ENCODE measurements at places on chromosomes 6 and 20.
A peak's percentile ranks its signal among the peaks of the same experiment; 100 is the strongest.

DNA sequence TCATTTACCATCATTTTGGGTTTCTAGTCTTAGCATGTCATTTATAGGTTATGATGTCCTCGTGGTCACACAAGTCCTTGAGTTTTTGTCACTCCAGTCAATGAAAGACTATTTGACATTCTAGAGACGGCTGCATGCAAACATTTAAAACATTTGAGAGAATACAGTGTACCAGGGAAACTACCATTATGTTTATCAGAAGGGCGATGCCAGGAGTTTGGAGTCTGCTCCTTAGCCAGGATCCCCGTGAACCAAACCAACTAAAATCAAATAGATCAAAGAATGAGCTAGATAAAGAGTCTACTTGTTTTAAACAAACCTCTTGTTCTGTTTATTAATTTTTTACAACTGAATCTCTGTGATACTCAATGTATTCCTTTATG is 122.6 kb downstream of the OLIG3 start:
- DNase-seq: no peak

GRCh38 chr6:50257322-50257721 is 207.6 kb upstream of the DEFB112 start:
- no peak for DNase-seq

DNA sequence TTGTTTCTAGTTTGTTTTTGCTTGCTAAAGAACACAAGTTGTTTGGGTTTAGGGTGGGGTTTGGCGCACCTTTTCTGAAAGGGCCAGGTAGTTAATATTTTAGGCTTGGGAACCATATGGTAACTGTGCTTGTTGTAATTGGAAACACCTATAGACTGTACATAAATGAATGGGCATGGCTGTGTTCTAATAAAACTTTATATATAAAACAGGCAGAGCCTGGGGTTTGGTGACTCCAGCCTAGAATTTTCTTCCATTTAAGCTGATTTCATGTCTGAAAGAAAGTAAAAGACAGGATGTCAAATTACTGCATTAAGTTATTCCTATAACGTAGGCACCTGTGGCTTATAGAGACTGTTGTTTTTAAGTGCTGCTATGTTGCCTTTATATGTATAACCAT is 36.1 kb upstream of the MAPK13 start:
- DNase-seq: no peak

DNA sequence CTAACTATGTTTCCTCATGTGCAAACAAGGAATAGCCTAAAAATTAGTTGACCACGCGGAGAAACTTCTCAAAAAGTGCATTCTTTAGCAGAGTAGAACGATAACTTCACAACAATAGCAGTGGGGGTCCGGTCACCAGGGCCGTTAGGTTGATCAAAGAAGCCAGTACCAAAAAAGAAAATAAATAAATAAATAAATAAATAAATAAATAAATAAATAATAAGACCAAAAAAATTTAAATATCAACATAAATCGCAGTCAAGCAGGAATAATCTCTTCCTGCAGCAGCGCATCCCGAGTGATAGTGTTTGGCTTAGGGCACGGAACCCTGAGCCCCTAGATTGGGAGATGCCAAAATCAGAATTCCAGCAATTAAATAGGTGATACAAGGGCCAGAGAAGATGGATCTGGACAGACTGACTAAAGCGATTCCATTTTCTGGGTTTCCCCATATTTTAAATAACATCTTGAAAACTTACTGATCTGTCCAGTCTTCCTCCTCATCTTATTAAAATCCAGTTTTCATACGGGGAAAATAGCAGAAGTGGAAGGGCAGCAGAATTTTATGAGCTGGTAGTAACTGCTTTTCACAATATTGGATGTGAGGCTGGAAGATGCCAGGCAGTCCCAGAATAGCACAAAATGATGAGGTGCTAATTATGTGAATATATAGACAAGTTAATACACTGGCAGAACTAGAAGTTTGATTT is 4.4 kb upstream of the OLIG3 start:
- no peak for DNase-seq

- DNase-seq: peak; percentile 70
These were observed 235 bp downstream of the MAP7 start for GRCh38 chr6:136550045-136550329.

DNA sequence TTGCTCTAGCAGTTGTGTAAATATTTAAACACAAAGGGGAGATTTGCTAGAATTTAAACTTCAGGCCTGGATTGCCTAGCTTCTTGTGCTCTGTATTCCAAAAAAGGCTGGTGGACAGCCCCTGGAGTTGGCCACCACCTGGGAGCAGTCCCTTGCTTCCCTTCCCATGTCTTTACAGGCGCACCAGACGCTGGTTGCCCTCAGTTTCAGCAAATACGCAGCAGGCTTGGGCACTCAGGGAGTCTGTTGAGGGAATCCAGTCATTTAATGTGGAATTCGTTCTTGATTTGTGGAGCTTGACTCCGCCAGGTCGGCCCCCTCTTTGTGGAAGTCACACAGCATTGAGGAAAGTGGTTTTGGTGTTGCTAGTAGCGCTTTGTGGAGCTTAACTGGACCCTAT is 156.8 kb downstream of the DTNBP1 start:
- DNase-seq: no peak

- DNase-seq: no peak
These were observed 14.6 kb downstream of the SAYSD1 start for GRCh38 chr6:39100358-39100757.

DNA sequence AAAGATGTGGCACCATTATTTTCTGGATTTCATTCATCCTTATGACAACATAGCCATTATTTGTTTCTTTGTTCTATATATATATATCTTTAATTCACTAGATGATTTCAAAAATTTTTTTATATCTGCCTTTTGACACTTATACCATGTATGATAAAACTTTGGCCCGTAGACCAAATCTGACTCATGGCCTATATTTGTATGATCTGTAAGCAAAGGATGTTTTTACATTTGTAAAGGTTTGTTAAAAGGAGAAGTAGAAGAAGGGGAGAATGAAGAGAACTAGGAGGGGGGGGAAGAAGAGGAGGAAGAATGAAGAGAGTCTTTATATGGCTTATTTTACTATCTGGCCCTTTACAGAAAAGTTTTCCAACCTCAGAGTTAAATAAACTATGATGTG is 279.7 kb downstream of the LAMA2 start:
- no peak for DNase-seq

GRCh38 chr6:449057-449430 is 57.5 kb downstream of the IRF4 start:
- DNase-seq: no peak

All from 8988T (cell line).